Activated B cell treated with CpG ODN at 0.5 μM for 24 hours (primary cell): ENCODE measurements at places on chromosomes 11 and 22. TPM values are rescaled to one million over a fixed set of nuclear protein-coding genes. Genes with fewer than 3 reads are reported as not detected.

Gene SREBF2
- total RNA-seq: 253 and 307 TPM in 2 replicates

Gene ANO1
- not detected in 2 replicates for total RNA-seq

Gene MMP1
- total RNA-seq: not detected in 2 replicates

Gene CNTF
- total RNA-seq: 3.2 and 3.9 TPM in 2 replicates

Gene IGSF22
- total RNA-seq: 0.17 and 1.4 TPM in 2 replicates

Gene ACTN3
- 0.10 TPM in 1 of 2 replicates, not detected in the other for total RNA-seq

Gene FXYD2
- 40.4 and 44.6 TPM in 2 replicates for total RNA-seq

Gene ROBO4
- not detected in 2 replicates for total RNA-seq

Gene CECR2
- total RNA-seq: 1.6 and 2.5 TPM in 2 replicates

- no peak overlapping the region for H3K4me3 ChIP-seq
- no peaks in the 10 kb centered on the region for H3K36me3 ChIP-seq
- peaks cover 4% of the 10 kb centered on the region for H3K27me3 ChIP-seq
- peaks cover 11% of the 10 kb centered on the region for H3K4me1 ChIP-seq
- no peak for DNase-seq
Measured at GRCh38 chr11:60777106-60777505, 8.0 kb upstream of the MS4A10 start.

GRCh38 chr11:93659841-93660240 is 1.6 kb upstream of the CEP295 start:
- no peak overlapping the region for H3K27ac ChIP-seq
- DNase-seq: no peak
- no peaks in the 10 kb centered on the region for H3K36me3 ChIP-seq
- peaks cover 21% of the 10 kb centered on the region for H3K4me1 ChIP-seq
- H3K27me3 ChIP-seq: no peaks in the 10 kb centered on the region

- H3K4me1 ChIP-seq: peaks cover 8% of the 10 kb centered on the region
- H3K27me3 ChIP-seq: peaks cover 13% of the 10 kb centered on the region
- no peak overlapping the region for H3K4me3 ChIP-seq
- DNase-seq: no peak
- H3K36me3 ChIP-seq: no peaks in the 10 kb centered on the region
- no peak overlapping the region for H3K27ac ChIP-seq
Measured at GRCh38 chr11:17010851-17011420, 3.3 kb downstream of the PLEKHA7 start.

GRCh38 chr11:63146581-63146980 is 2.6 kb upstream of the SLC22A24 start:
- DNase-seq: no peak
- no peaks in the 10 kb centered on the region for H3K36me3 ChIP-seq
- H3K4me1 ChIP-seq: no peaks in the 10 kb centered on the region
- H3K4me3 ChIP-seq: no peak overlapping the region
- H3K27me3 ChIP-seq: peaks cover 7% of the 10 kb centered on the region

DNA sequence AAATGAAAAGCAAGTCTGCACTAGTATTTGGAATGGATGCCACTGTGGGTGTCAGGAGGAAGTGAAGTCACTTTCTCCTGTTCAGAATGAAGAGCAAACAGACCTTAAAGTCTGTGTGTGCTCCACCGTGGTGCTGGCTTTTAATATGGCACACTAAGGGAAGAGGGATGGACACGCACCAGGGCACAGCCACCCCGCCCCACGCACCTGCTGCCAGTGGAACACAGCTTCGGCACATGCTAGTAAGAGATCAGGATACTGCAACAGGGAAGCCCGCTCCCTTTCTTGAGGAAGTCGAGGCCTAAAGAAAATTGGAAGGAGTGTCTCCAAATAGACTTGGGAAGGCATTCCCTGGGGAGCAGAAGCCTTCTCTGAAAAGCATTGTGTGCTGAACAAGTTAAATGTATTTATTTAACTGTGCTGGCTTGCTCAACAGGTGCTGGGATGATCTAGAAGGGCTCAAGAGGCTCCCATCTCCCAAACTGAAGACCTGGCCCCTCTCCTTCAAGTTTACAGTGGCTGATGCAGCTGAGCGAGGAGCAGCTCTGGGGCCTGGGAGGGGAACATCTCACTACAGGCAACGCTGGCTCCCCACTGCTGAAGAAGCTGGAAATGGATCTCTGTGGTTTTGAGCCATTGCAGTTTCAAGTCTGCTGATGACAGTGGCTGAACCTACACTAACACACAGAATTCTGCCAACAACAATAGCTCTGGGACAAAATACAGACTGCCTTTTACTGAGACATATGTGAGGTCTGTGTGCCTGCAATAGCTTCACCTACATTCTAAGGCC is 504.6 kb upstream of the B3GAT1 start:
- no peak for DNase-seq
- H3K27me3 ChIP-seq: peaks cover 3% of the 10 kb centered on the region
- H3K27ac ChIP-seq: no peak overlapping the region
- no peaks in the 10 kb centered on the region for H3K4me1 ChIP-seq
- H3K36me3 ChIP-seq: no peaks in the 10 kb centered on the region

DNA sequence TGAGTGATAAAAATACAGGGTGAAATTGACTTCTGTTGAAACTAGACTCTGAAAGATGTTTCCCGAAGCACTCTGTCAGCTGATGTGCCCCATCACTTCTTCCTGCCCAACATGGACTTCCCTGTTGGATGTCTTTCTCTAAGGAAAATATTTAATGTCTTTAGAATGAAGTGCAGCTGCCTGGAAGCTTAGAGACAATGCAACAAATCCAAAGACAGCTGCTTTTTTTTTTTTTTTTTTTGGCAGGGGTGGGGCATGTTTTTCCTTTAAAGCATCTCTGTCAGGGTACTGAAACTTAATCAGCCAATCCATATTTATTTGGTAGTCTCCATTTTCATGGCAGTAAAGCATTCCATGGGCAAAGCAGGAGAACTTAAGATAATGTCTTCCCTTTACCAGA is 5.9 kb downstream of the JAM3 start:
- peak overlapping the region; percentile 56 for H3K27ac ChIP-seq
- H3K4me1 ChIP-seq: peaks cover 48% of the 10 kb centered on the region
- H3K36me3 ChIP-seq: peaks cover 6% of the 10 kb centered on the region
- H3K27me3 ChIP-seq: no peaks in the 10 kb centered on the region
- DNase-seq: no peak
- H3K4me3 ChIP-seq: no peak overlapping the region

DNA sequence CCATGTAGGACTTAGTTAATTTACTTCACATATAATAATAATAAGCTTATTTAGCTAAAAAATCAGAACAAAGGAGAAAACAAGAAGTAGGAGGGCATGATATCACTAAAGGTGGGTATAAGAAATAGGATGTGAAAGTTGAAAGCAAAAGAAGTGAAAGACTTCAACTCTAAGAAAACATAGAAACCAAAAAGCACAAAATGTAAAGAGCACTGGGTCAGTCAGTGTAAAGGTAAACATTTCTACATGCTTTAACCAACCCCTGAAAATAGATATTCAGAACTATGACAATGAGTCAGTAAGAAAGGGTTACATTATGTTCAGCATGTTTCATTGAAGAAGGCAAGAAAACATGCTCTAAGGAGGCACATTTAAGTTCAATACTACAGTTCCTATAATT is 298.8 kb downstream of the SWAP70 start:
- peaks cover 14% of the 10 kb centered on the region for H3K4me1 ChIP-seq
- H3K36me3 ChIP-seq: peaks cover 2% of the 10 kb centered on the region
- no peak overlapping the region for H3K4me3 ChIP-seq
- no peak for DNase-seq
